NCI-H1092 treated with DMSO at 0.1 percent for 48 hours (cell line): ENCODE measurements at places on chromosomes 2 and 18.

GRCh38 chr2:33277002-33277426 is 199.4 kb upstream of the RASGRP3 start:
- no peak for DNase-seq

DNA sequence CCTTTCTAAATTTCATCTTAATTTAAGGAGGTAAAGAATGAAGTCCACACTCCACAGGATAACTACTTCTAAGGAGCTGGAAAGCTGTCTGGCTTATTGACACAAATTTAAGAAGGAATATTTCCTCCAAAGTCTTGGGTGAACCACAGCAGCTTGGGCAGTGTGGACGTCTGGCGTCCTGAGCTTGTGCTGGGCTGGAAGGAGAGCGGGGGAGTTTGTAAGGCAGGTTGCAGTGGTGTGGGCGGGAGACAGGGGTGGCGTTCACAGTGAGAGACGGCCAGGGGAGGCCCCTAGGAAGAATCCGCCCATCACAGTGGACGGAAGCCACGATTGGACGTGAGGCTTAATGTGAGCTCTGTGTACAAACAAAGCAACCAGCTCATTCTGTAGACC is 25.7 kb downstream of the ADI1 start:
- DNase-seq, result no peak

- DNase-seq, result no peak
Measured at GRCh38 chr2:75728614-75729419, 18.1 kb upstream of the GCFC2 start.

DNA sequence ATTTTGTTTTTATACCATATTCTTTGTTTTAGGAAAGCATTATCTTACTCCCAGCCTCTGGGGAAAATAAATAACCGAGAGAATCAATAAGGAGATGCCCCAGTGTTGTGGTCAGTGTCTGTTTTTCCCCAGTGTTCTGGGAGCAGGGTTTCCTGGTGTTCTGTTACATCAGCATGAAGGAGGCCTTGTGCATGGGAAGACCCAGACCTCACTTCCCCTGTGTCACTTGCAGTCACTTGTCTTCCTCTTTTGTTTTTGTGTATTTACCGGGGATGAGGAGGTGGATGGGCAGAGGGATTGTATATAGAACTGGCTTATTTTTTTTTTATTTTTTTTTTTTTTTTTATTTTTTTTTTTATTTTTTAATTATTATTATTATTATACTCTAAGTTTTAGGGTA is 45.0 kb upstream of the MGAT5 start:
- DNase-seq, result no peak

DNA sequence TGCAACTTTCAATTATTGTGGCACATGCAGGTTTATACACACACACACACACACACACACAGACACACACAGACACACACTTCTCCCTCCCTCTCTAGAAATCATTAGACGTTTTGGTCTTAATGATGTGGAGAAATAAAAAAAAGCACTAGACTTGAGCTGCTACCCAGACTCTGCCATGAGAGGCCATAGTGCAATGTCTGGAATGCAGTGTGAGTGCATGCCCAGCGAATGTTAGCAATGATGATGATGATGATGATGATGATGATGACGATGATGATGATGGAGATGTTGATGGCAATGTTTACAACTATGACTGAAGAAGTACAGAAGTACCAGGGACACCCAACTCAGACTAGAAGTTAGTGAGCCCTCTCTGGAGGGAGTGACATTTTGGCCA is 23.8 kb upstream of the KLHL29 start:
- DNase-seq, result no peak

GRCh38 chr2:196233021-196233804 is 61.8 kb upstream of the STK17B start:
- DNase-seq, result no peak

- DNase-seq, result no peak
Measured at GRCh38 chr2:65392609-65393008, 39.8 kb downstream of the SPRED2 start.

- DNase-seq, result no peak
Measured at GRCh38 chr2:224816816-224817215, 100.7 kb upstream of the CCDC195 start.

DNA sequence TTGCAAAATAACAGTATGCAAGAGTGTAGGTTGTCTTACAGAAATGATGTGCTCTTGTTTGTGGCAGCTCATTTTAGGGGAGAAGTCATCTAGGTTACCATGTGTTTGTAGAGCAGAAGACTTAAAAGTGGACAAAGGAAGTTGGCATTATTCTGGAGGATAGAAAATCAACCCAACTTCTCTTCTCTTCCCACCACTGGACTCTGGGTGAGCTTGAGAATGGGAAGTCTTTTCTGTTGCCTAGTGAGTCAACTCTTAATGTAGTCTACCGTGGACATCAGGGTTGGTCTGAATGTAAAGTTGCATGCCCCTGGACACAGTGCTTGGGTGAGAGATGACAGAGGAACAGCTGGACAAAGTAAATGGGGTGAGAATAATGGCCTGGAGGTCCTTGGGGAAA is 98.3 kb downstream of the FMNL2 start:
- no peak for DNase-seq

DNA sequence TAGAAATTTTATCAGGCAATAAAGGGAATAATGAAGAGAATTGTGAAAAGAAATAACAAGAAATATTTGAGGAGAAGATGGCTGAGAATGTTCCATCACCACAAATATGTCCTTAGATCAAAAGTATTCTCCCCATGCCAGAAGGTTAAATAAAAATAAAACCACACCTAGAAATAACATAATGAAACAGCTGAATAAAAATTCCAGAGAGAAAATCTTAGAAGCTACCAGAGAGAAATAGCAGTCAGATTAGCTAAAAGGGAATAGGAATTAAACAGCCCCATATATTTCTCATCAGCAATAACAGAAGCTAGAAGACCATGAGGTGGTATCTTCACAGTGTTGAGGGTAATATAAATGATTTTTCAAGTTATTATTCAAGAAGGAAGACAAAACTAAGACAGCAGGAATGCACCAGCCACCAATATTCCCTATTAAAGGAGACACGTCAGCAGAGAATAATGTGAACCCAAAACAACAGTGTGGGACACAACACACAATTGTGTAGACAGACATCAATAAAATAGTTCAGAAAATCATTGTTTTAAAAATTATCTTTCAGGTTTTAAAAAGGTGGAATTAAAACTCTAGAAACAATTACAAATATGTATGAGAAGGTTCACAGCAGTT is 82.0 kb upstream of the NEDD4L start:
- no peak for DNase-seq

DNA sequence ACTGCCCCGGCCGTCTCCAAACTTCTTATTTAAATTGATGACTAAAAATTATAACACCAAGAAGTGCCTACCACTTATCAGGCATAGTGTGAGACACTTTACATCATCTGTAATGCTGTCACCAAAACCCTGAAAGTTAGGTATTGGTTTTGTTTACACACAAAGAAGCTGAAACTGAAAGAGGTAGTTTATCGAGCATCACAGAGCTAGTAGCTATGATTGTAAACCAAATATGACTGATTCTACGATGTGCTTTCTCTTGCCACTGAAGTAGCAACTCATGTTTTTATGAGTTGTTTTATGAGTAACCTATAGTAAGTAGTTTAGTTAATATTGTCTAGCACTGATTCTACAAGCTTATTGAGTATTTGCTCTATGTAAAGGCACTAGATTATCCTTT is 31.5 kb downstream of the DYNC1I2 start:
- DNase-seq, result no peak

DNA sequence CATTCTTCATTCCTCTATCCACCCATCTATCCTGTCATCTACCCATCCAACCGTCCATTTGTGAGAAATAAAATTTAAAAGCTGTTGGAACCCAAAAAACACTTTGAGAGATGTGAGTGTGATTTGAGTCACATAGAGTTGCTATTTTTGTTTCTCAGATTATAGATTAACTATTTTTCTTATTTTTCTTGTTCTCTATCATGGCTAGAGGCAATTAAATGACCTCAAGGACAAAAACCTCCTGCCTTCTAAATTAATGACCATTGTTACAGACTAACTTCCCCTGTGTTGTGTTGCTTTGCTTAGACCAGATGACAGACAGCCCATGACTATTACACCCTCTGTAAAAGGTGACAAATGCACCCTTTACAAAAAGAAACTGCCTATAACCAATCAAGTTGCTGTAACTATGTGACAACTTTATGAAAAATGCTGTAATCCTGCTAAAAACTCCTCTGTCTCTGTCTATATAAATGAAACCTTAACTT is 207.9 kb upstream of the CXCR4 start:
- no peak for DNase-seq

DNA sequence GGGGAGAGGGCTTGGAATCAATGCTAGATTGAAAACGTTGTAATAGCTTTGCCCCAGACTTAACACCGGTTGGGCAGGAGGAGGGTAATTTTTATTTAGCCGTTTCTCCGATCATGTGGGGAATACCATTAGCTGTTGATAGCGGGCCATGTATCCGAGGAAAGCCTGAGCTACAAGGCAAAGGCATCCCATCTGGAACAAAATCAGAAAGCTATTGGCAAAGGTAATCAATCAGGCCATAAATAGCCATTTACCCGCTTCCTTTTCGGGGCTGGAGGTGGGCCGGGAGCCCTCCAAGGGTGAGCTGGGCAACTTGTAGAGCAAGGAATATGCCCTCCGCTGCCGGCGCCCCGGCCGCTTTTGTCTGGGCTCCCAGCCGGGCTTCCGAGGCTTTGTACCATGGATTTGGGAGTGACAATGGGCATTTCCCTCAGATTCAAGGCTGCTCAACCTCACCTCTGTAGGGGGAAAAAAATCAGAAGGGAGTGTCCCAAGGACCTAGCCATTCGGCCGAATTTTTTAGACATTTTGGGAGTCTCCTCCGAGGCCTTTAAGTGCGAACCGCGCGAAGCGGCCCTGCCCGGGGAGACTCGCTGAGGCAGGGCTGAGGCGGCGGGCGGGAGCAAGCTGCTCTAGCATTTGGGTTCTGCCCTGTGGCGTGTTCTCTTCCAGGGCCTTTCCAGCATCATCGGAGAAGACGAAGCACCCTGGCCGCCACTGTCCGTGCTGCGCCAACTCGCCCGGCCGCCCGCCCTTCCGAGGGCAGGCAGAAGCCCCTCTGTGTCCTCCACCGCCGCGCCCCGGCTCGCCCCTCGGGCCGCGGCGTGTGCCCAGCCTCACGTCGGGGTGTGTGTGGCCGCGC is 1.1 kb upstream of the HOXD9 start:
- no peak for DNase-seq

GRCh38 chr2:226423498-226423960 is 376.1 kb downstream of the IRS1 start:
- no peak for DNase-seq

DNA sequence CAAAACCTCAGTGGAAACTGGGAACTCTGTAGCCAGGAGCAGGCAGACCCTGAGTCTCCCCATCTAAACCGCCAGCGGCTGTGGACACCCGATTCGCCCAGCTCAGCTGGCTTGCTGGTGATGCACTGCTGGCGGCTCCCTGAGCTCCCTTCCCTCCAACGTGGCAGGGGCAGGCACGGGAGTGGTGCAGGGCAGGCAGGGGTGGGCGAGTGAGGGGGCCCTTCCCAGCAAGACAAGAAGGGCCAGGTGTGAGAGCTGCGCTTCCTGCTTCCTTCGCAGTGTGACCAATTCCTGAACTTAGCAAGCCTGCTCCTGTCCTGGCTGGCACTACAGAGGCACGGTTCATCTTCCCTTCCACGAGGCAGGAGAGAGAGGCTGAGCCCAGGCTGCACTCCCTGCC is 12.3 kb upstream of the SEMA4C start:
- no peak for DNase-seq

- DNase-seq, result no peak
Measured at GRCh38 chr2:167100506-167100905, 212.2 kb downstream of the XIRP2 start.

DNA sequence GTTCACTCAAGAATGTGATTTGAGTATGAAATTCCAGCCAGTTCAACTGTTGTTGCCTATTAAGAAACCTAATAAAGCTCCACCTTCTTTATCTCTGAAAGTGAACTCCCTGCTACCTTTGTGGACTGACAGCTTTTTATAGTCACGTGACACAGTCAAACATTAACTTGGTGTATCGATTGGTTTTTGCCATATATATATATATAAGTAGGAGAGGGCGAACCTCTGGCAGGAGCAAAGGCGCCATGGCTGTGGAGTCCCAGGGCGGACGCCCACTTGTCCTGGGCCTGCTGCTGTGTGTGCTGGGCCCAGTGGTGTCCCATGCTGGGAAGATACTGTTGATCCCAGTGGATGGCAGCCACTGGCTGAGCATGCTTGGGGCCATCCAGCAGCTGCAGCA is at the start of gene UGT1A1:
Gene UGT1A1 (plus strand): TSS at position 228 of the 400 bp plus-strand sequence. CDS start 18 bp downstream, at position 246.
- no peak for DNase-seq

- DNase-seq, result no peak
Measured at GRCh38 chr2:66430505-66431273, 4.2 kb upstream of the MEIS1 start.

GRCh38 chr18:6745504-6746031 is 16.1 kb downstream of the ARHGAP28 start:
- no peak for DNase-seq
